ENCODE measurements at places on chromosomes 7 and 10.

DNA sequence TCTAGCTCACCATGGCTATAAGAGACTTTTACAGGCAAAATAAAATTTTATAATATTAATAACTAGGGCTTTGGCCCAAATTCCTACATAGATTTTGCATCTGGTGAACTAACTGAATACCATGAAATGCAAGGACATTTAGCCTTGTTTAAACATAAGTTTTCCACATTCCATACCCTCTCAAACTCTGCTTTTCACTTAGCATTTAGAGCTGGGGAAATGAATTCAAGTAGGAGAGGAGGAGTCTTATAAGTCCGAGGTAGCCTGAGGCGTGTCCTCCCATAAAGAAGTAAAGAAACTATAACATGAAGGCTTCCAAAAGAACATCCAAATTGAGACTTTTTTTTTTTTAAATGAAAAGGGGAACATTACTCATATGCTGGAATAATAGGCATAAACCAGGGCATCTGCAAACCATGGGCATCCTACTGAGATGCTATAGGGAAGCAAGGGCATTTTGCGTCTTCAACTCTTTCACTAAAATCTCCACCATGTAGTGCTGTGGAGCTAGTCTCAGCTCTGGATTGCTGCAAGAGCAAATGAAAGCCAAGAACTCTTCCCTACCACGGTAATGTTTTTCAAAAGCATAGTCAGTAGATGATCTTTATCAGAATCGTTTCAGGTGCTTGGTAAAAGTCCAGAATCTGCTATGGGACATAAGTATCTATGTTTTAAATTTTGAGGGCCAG is 79.1 kb downstream of the PALS2 start:
- DNase-seq, result no peak

DNA sequence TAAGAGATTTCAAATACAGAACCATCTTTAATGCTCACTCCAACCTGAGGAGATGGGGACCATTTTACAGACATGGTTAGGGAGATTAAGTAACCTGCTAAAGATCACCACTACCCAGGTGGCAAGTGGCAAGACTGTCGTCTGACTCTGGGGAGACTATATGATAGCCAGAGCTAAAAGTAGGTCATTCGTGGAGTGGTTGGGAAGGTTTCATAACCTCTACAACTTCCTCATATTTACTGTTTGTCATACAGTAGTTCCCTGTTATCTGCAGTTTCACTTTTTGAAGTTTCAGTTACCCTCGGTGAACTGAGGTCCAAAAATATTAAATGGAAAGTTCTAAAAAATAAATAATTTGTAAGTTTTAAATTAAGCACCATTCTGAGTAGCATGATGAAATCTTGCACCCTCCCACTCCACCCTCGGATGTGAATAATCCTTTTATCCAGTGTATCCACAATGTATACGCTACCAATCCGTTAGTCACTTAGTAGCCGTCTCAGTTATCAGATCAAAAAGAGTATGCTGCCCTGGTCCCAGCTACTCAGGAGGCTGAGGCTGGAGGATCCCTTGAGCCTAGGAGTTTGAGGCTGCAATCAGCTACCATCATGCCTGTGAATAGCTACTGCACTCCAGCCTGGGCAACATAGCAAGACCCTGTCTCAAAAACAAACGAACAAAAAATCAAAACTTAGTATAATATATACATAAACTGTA is 14.9 kb upstream of the LGI1 start:
- no peak for DNase-seq

- DNase-seq, result no peak
Measured at GRCh38 chr10:33022090-33022489, 64.1 kb upstream of the ITGB1 start.

DNA sequence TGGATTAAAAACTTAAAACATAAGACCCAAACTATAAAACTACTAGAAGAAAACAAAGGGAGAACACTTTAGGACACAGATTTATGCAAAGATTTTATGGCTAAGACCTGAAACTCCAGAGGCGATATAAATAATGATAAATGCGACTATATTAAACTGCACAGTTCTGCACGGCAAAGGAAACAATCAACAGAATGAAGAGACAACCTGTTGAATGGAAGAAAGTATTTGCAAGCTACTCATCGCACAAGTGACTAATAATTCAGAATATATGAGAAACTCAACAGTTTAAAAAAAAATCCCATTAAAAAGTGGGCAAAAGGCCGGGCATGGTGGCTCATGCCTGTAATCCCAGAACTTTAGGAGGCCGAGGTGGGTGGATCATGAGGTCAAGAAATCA is 73.6 kb downstream of the JMJD1C start:
- no peak for DNase-seq

DNA sequence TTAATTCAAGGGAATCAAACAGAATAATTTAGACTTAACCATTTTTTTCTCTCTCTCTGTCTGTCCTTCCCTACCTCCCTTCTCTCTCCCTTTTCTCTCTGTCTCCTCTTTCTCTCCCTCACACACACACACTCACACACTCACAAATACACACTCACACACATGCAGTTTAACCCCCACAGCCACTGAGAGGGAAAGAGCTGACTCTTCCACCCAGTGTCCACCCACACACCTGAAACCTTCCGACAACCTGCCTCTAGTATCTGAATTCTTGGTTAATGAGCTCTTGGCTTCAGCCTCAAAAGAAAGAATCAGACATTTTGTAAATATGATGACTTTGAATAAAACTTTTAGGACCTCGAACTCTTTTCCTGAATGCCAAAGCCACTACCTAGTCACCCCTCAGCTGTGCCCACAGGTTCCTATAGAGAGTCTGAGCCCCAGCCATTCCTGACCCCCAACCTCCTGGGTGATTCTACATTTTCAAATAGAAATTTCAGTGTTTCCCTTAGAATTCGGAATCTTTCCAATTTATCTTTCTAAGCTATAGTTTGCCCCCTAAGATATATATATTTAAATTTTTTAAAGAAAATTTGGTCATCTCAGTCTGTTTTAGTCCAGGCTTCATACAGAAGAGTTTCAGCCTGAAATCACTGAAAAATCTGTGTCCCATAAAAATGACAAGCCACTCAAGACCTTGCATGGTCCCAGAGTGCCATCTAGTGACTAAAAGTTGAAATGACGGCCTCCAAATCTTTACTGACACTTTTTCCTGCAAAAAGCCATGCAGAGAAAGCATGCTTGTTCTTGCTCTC is 202.8 kb downstream of the IPMK start:
- DNase-seq, result peak; percentile 8

DNA sequence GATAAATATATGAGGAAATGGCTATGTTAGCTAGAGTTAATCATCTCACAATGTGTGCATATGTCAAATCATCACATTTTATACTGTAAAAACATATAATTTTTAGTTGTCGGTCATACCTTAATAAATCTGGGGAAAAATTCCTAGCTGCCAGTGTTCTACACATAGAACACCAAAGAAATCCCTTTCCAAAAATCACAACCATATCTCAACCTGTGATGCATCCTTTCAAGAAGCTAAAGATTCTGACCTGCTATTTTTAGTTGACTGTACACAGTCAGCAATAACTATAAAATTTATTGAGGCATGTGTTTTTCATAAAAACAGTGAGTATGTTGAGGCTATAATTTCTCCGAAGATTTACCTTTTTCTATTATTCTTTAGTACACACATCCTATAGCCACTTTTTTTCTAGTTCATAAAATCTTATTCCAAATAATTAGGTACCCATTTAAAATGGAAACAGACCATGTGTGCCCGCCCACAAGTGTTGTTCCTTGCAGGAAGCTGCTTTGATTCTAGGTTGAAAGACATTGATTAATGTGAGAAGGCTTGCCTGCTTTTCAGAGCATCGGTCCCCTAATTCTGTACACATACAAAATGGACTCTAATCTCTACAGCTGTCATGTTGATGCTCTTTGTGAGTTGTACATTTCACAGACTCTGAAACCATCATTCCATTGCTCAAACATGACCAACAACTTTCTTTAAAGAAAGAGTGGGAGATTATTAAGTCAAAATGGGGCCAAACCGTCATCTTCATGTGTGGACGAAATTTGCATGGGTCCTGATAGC is 117.5 kb upstream of the LRRN3 start:
- no peak for DNase-seq

- DNase-seq, result no peak
Measured at GRCh38 chr7:27611059-27611458, 51.6 kb downstream of the HIBADH start.

GRCh38 chr10:23413629-23414089 is 25.2 kb upstream of the OTUD1 start:
- DNase-seq, result no peak

DNA sequence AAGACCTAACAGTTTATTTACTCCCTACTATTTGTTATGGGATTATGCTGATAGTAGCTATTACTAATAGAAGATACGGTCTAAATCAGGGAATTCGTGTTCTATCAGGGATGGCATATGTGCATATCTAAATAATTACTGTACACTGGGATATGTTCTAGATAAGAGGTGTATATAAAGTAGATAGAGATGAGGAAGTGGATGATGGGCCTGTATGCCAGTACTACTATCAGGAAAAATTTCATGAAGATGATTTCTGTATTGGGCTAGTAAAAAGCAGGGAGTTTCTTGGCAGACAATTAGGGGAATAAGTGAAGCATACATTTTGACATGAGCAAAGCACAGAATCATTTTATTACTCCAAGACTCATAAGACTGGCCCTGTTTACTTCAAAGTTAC is 26.2 kb downstream of the PTPN12 start:
- no peak for DNase-seq

GRCh38 chr10:93219347-93219746 is 145.7 kb downstream of the CYP26A1 start:
- DNase-seq, result no peak

GRCh38 chr7:69919426-69920111 is 321.3 kb downstream of the AUTS2 start:
- DNase-seq, result no peak

DNA sequence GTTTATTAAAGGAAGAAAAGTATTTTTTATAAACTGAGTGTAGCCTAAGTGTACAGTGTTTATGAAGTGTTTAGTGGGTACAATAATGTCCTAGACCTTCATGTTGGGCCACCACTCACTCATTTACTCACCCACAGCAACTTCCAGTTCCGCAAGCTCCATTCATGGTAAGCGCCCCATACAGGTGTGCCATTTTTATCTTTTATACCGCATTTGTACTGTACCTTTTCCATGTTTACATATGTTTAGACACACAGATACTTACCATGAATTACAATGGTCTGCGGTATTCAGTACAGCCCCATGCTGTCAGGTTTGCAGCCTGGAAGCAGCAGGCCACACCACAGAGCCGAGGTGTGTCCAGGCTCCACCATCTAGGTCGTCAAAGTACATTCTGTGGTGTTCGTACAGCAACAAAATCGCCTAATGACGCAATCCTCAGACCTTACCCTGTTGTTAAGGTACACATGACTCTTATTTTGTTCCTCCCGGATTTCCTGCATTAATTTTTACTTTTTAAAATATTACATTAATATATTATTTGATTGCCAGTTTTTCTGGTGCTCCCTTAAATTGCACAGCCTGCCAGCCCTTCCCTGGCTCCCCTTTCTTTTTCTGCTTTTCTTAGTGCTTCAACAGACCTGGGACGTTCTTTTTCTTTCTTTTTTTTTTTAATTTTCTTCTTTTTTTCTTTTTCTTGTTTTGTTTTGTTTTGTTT is 881 bp upstream of the SSBP1 start:
- DNase-seq, result no peak

- no peak for DNase-seq
Measured at GRCh38 chr7:29510028-29510427, 53.6 kb upstream of the PRR15 start.

GRCh38 chr7:20365486-20365885 is 34.8 kb downstream of the ITGB8 start:
- no peak for DNase-seq

GRCh38 chr7:43208242-43208641 is 95.8 kb downstream of the HECW1 start:
- DNase-seq, result no peak

- no peak for DNase-seq
Measured at GRCh38 chr7:85055196-85055595, 131.7 kb downstream of the SEMA3D start.

DNA sequence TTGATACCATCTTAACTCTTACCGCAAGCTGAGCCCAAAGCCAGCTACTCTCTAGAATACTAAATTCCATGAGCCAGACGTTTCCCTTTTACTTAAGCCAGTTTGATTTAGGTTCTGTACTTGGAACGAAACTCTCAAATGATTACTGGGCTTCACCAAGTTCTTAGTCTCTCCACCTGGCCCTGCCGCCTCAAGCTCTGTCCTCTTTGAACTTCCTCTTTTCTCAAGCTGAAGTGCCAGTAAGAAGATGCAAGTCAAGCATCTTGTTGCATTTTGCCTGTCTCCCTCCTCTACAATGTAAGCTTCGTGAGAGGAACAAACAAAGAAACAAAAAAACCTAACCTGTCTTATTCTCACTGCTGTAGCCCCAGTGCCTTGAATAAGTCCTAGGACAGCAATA is 358.2 kb upstream of the NPVF start:
- DNase-seq, result no peak

DNA sequence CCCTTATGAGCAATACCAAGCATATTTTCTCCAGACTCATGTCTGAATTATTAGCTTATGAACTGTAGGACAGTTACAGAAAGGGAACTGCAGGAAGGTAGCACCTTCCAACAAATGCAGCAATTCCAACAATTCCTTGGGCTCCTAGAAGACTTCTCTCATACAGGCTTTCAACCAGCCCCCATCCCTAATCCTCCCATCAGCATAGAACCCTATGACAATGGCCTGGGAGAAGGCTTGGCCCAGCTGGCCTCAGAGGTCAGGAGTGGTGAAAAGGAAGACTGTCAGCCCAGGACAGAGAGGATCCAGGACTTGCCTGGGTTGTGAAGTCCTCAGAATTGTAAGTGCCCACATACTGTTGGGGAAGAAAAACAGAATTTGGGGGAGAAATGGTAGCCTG is 5.9 kb downstream of the VPS41 start:
- no peak for DNase-seq

DNA sequence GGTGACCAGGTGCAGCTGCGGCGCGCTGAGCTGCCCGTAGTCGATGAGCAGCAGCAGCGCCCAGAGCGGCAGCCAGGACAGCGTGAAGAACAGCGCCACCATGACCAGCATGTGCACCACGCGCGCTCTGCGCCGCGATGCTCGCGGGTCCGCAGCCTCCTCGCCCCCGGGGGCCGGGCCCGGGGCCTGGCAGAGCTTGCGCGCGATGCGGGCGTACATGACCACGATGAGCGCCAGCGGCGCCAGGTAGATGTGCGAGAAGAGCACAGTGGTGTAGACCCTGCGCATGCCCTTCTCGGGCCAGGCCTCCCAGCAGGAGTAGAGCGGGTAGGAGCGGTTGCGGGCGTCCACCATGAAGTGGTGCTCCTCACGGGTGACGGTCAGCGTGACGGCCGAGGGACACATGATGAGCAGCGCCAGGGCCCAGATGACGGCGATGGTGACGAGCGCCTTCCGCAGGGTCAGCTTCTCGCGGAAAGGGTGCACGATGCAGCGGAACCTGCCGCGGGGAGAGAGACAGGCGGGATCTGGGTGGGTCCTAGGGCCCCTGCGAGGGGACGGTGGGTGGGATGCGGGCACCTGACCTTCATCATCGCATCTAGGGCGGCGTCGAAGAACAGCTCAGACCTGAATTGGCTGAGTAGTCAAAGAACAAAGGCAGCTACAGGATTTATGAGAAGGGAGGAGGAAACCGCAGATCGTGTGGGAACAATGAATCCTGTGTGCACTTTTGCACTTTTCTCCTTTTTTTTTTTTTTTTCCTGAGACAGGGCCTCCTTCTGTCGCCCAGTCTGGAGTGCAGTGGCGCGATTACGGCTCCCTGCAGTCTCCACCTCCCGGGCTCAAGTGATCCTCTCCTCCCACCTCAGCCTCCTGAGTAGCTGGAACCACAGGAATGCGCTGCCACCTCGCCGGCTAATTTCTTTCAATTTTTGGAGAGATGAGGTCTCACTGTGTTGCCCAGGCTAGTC is 22.4 kb upstream of the PPA1 start:
- no peak for DNase-seq
